ENCODE measurements at places on chromosomes 13 and 19. TPM values are rescaled to one million over a fixed set of nuclear protein-coding genes. Genes with fewer than 3 reads are reported as not detected.

The CLEC17A gene
- 0.29 TPM for total RNA-seq

- DNase-seq = no peak
These were observed 539 bp downstream of the PLD3 start for GRCh38 chr19:40348961-40349507.

- no peak for DNase-seq
These were observed 40.1 kb downstream of the LTBP4 start for GRCh38 chr19:40641281-40641680.

DNA sequence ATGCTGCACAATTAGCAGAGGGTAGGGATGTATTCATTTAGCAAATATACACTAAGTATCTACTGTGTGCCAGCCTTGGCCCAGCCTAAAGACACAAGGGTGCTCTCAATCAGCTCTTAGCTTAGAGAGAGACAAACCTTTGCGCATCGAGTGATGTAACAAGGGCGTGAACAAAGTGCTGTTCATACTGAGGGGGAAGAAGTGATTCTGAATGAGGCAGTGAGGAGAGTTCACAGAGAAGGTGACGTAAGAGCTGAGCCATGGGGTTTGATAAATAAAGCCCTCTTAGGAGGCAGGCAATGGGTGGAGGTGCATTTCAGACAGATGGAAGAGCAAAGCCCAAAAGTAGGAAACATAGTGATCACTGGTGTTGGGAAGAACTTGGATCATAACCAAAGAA is 68.5 kb downstream of the FLT1 start:
- DNase-seq = no peak

The NTF4 gene
- total RNA-seq = not detected

GRCh38 chr13:25292301-25292700 is 5.0 kb upstream of the MTMR6 start:
- DNase-seq = no peak

- DNase-seq = no peak
These were observed 164.4 kb downstream of the USP12 start for GRCh38 chr13:27007166-27007565.

GRCh38 chr19:36030264-36031148 is 2.2 kb downstream of the CLIP3 start:
- no peak for DNase-seq

The TMC4 gene
- 107 TPM for total RNA-seq

The ZNF324B gene
- 5.3 TPM for total RNA-seq

The BEST2 gene
- total RNA-seq = 29.0 TPM

DNA sequence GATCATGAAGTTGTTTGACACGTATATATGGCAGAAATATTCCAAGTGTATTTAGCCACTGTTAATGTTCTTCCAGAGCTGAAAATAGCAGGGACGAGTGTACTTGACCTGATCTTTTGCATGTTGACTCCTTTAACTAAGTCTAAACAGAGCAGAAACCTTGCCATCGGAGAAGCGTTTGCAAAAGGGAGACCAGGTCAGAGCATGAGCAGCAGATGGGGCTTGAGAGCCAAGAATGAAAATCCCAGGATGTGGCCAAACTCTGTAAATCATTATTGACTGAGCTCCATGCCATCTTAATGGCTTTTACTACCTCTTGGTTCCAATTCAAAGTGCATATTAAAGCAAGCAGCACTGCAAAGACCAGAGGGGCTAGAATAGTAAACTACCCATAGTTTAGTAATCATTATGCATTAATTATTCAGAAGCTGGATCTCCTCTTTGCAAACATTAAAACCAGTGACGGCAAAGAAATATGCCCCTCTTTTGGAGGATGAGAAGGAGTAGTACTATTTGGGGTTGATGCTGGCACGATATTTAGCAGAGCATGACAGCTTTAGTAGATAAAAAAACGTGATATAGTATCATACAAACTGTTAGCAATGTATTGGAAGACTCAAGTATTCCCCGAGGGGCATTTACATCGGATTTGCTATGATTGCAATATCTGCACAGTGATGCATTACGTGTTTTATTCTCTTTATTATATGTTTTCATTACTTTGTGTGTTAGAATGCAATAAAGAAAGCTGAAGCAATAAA is 55.7 kb downstream of the FAM216B start:
- peak; percentile 33 for DNase-seq

DNA sequence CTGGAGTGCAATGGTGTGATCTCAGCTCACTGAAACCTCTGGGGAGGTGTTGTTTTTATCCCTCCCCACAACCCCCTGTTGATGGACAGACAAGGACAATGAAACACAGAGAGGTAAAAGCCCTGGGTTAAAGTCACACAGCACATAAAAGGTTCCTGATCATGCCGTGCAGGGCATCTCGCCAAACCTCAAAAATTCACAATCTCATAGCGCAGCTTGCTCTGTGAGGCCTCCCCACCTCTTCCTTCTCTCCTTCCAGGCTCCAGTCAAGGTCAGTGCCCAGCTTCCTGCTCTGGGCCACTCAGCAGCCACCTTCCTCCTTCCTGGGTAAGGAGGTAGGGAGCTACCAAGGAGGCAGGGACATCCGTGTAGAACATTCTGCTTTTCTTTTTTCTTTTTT is 2.3 kb downstream of the FUT2 start:
- peak; percentile 73 for DNase-seq

GRCh38 chr13:40993987-40994386 is 25.1 kb downstream of the ELF1 start:
- no peak for DNase-seq

The SIGLECL1 gene
- not detected for total RNA-seq

The CEACAM3 gene
- 2.5 TPM for total RNA-seq

The PRSS57 gene
- not detected for total RNA-seq

GRCh38 chr13:45102136-45102507 is 18.2 kb upstream of the GTF2F2 start:
- DNase-seq = no peak

DNA sequence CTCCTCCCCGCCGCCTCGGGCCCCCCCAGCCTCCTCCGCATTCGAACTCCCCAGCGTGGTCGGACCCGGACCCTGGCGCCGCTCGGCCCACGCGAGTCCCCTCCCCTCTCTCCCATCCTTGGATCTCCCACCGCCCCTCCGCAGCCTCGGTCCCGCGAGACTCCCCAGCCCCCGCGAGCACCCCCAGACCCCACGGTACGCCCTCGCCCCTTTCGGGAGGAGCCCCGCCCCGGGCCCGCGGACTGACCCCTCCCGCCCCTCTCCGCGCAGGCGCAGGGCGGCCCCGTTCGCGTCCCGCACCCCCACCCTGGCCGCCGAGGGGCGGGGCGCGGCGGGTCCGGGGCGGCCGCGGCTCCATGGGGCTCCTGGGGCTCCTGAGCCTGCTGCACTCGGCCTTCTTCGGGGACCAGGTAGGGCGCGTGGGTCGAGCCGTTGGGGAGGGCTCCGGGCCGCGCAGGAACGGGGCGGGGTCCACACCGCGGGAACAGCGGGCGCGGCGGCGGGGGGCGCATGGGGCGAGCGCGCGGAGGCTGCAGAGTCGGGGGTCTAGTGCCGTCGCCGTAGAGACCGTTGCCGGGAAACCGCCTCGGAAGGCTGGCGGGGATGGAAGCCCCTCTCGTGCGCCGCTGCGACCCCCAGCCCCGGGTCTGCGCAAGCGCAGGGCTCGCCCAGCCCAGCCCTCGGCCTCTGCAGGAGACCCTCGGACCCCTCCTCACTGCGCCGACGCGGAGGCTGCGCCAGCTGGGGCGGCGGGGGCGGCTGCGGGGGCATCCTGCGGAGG is 3.8 kb upstream of the APC2 start:
- DNase-seq = no peak

The MYH14 gene
- 268 TPM for total RNA-seq

- DNase-seq = no peak
These were observed 9.8 kb downstream of the KBTBD6 start for GRCh38 chr13:41122838-41123237.

The GTF2F1 gene
- total RNA-seq = 51.1 TPM

DNA sequence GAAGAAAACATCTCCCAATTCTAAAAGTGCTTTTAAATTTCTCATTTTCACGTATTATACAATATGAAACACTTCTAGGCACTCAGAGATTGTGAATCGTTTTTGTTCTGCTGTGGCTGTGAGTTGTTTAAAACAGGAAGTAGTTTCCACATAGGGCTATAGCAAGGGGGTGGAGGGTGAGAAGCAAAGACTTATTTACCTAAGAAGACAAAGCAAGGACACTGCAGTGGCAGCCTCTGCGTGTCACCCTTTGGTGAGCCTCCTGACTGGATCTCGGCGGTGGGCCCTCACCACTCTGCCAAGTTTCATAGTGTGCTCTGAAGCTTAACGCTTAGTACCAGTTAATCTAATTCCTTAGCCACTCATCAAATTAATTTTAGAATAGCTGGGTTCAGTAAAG is 56.8 kb downstream of the TNFSF13B start:
- peak; percentile 39 for DNase-seq

DNA sequence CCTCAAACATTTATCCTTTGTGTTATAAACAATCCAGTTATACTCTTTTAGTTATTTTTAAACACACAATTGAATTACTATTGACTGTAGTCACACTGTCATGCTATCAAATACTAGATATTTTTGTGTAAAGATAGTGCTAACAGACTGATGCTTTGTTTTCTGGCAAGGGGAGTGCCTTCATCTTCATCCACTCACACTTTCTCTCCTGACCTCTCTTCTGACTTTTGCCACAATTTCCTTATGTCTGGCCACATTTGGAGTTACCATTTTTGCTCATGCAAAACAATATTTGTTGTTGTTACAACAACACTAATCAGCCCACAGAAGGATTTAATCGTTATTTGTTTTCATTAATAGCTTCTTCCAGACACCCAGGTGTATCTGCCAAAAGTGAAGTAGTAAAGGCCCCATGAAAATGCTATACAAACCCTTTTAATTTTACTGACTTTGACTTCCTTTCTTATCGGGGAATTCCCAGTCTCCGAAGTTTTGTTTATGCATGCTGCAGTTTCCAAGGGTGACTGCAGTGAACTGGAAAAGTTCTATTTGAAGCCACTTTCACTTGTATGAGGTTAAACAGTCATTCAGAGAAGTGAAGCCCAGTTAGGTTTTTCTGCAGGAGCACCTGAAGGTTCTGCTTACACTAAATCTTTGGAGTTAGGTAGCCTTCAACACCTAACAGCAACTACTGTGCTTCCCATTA is 66.1 kb upstream of the FRY start:
- no peak for DNase-seq

The DAND5 gene
- total RNA-seq = 0.34 TPM

- no peak for DNase-seq
These were observed 217.2 kb downstream of the LACC1 start for GRCh38 chr13:44096901-44097300.

DNA sequence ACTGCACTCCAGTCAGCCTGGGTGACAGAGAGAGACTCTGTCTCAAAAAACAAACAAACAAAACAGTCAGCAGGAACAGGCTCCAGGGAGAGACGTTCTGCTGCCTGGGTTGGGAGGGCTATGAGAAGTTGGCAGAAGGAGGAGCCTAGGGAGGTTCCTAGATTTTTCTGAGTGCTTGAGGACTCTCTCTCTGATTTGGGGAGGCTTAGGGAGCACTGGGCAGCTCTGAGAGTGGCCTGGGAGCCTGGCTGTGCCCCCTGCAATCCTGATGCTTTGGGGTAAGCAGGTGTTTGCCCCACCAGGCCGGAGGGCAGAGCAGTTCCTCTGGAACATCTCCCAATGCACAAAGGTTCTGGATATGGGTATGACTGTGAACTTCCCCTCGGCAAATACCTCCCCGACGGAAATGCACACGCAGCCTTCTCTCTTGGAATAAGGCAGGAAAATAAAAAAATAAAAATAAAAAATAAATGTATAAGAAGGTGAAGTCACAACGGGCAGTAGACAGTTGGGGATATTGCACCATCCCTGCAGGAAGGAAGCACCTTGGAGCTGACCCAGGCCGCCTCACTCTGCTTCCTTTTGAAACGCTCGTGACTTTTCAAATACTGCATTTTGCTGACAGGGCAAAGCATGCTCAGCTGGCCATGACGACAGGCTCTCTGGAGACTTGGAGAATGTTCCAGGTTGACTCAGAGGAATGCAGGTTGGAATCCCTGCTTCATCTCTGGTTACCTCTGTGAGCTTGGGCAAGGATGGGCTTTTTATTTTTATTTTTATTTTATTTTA is 26.5 kb upstream of the HOMER3 start:
- DNase-seq = peak; percentile 36

Data from mucosa of descending colon (tissue), 3 donors.